NCI-H345 (cell line): ENCODE measurements at places on chromosomes 12 and 14.

DNA sequence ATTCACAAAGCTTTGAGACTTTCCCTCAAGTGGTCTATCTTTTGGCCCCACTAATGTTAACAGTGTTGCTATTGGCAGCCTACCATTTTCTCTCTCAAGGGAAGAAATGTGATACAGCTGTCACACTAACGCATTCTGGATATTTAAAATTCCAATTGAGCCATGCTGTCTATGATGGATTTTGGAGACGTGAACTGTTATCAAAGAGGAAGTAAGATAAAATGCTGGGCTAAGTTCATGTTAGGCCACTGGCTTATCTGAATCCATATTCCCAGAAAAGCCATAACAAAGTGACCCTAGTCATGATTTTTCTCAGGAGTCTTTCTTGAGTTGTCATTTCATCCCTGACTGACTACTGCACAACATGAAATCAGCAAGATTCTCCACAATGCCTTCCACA is 200.2 kb downstream of the PHLDA1 start:
- no peak for DNase-seq

- no peak for DNase-seq
These were observed 127.0 kb downstream of the ADCK1 start for GRCh38 chr14:77926942-77927341.

DNA sequence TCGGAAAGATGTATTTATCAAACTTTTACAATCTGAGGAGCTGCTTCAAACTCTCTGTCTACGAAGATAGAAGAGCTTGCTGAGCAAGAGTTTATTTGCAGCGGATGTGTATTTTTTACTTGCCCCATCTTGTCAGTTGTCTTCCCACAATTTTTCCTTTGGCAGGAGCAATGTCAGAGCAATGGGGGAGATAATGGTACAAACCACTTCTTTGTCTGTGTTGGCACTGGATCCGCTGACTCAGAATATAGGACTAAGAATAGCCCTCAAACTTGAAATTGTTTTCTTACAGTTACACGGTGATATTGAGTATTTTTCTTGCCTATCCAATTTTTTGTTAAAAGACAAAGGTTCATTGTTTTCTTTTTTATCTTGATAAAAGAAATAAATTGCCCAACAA is 27.6 kb downstream of the HELB start:
- DNase-seq = no peak

GRCh38 chr12:129009833-129010622 is 156.8 kb downstream of the GLT1D1 start:
- DNase-seq = no peak

DNA sequence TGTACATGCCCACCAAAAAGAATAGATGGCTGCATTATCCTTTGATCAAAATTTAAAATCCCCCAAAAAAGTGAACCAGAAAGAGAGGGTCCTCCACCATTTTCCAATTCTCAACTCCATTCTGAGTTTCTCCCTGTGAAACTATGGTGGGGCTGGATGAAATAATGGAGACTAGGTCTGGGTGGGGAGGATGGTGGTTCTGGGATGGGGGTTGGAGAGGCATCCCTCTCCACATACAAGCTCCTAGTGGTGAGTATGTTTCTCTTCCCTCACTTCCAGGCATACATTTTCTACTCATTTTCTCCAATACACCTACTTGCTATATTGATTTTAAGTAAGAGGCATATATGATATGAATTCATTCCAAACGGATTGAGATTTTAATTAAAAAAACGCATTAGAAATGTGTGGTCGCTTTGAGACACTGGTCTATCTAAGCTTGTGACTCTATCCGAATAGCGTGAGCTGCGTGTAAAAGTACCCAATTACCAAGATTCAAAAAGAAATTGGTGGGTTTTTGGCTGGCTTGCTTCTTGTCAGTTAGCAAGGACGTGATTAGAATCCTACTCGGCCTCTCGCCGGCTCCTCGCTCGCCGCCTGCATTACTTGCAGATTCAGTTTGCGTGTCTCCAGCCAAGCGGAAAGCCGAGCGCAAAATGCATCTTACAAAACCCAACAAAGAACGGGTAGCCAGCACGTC is 3.4 kb downstream of the ASCL1 start:
- peak; percentile 77 for DNase-seq

GRCh38 chr14:94157197-94157596 is 16.9 kb upstream of the PPP4R4 start:
- DNase-seq = peak; percentile 40

- no peak for DNase-seq
These were observed 391.4 kb upstream of the SYT1 start for GRCh38 chr12:78473136-78473535.

- DNase-seq = peak; percentile 93
These were observed 38.3 kb downstream of the ATF7IP start for GRCh38 chr12:14403711-14404196.

GRCh38 chr12:89827592-89827991 is 119.0 kb upstream of the ATP2B1 start:
- DNase-seq = peak; percentile 80

DNA sequence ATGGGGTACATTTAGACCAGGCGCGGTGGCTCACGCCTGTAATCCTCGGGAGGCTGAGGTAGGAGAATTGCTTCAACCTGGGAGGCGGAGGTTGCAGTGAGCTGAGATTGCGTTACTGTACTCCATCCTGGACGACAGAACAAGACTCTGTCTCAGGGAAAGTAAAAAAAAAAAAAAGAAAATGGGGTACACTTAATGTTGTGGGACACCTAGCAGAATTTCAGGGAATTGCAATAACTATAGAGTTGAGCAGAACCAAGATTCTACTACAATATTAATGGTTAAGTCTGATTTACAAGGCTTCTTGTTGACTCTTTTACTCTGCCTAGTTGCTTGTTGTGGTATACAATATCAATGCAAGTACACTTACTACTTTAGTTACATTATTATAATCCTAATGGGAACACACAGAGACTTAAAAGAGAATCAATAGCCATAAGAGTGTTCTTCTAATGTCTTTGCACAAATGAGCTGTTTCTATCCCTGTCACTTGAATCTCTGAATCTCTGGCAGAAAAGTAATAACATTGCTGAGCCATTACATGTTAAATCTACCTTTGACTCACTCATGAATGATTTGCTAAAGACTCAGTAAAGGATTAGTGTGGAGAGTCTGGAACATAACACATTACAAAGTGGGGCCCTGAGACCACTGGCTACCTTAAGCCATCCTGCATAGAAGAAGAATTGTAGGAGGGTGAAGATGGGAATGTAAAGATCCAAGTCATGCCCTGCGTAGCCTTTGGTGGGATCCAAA is 22.7 kb downstream of the BEST3 start:
- no peak for DNase-seq

DNA sequence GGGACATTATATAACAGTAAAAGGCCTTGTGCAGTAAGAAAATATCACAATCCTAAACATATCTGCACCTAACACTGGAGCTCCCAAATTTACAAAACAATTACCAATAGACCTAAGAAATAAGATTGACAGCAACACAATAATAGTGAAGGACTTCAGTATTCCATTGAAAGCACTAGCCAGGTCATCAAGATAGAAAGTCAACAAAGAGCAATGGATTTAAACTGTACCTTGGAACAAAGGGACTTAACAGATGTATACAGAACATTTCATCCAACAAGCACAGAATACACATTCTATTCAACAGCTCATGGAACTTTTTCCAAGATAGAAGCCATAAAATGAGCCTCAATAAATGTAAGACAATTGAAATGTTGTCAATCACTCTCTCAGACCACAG is 209.5 kb upstream of the ARHGAP5 start:
- DNase-seq = peak; percentile 63

DNA sequence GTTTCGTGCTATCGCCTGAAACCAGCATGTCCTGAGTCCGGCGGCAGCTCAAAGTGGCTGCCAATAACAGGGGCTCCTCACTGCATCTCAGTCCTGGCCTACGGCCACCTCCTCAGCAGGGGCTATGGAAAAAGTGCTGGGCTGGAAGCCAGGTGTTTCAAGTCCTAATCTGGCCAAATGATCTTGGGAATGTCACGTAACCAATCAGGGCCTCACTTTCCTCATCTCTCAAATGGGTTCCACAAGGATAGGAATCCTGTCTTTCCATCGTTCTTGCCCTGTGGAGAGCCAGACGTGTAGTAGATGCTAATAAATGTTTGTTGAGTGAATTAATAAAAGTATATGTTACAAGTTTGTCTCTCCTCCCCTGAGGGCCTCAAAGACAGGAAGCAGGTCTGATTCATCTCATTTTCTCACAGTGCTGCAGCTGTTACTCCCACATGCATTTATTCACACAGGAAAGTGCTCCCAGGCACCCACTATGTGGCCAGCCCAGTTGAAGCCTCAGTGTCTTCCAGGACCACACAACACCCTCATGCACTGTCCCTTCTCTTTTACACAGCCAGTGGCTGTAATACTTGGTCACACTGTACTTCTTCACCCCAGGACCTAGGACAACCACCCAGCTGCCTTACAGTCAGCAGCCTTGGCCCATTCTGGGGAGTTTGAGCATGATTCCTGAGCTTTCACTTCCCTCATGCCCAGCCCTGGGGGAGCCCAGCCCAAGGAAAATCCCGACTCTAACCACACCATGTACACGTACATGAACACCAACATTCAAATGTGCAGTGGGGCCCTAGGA is 5.0 kb downstream of the CMKLR1 start:
- no peak for DNase-seq

DNA sequence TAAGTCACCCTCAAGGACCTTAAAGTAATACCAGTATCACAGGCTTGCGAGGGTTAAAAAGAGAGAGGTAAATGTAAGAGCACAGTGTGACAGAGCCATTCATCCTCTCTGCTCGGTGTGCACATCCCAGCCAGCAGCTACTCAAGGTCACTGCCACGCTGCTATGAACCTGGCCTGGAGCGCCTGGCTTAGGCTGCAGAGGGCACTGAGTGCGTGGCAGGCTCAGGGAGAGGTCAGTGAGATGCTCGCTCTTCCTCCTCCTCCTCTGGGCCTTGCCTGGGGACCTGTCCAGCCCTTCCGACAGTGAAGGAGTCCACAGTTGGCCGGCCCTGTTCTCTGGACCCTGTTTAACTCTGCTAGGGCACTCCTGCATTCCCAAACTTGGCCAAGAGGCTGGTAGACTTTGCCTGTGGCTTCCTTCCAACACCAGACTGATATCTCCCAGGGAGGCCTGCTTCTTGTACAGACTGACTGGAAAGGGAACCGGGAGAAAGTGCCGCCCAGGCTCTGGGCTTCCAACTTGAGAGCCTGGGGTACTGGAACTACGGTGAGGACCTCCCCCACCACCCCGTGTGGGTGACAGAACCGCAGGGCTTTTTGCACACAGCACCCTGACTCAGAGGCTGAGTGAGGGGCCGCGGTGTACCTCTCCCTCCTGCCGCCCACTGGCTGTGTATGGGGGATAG is 62.6 kb upstream of the CORO1C start:
- DNase-seq = no peak
